Activated T-cell treated with anti-CD3 and anti-CD28 coated beads, Interleukin-2, amount 50 U/mL, for 24 hours (primary cell): ENCODE measurements at places on chromosomes 3 and 15.

GRCh38 chr15:34043813-34044212, 4.8 kb upstream of the AVEN start:
- no peak overlapping the region for H3K4me3 ChIP-seq
- H3K36me3 ChIP-seq = peaks cover 1% of the 10 kb centered on the region
- H3K4me1 ChIP-seq = peaks cover 27% of the 10 kb centered on the region
- H3K27ac ChIP-seq = no peak overlapping the region
- no peaks in the 10 kb centered on the region for H3K27me3 ChIP-seq

DNA sequence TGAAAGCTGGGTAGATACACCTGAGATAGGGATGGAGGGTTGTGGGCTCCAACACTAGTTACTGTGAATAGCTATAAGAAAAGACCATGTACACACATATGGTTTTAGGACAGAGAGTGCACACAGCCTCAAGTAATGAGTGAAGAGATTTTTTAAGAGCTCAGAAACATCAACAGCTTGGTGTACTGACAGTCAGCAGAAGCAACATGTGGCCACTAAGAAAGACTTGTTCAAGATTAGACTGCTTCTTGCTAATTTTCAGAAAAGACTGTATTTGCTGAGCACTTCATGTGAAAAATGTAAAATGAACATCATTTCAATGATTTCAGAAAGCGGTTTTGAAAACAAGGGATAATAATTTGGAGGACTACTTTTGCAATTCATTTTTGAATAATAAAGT, 10.3 kb downstream of the ANKRD28 start:
- H3K27me3 ChIP-seq = no peaks in the 10 kb centered on the region
- H3K4me3 ChIP-seq = no peak overlapping the region
- no peak for DNase-seq
- H3K36me3 ChIP-seq = peaks cover 59% of the 10 kb centered on the region
- H3K4me1 ChIP-seq = peaks cover 34% of the 10 kb centered on the region

DNA sequence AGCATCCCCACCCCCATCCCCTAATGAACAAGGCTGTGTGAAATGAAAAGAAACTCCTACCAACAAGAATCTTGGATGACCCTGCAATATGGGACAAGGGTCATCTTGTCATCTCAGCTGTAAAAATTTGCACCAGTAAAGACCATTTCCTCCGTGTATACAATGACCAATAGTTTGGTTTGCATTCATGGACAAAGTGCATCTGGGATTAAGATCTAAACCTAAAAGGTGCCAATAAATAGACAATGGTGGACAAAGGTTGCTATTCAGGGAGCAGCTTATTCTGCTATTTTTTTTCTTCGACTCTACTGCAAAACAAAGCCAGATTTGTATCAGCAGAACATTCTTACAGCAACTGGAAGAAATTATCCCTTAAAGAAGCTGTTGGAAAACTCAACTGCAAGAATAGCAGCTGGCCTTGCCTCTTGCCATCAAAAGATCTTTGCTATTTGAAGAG, 8.0 kb downstream of the MGLL start:
- no peak overlapping the region for H3K27ac ChIP-seq
- H3K36me3 ChIP-seq = no peaks in the 10 kb centered on the region
- peaks cover 6% of the 10 kb centered on the region for H3K27me3 ChIP-seq
- H3K4me3 ChIP-seq = no peak overlapping the region
- no peak for DNase-seq
- no peaks in the 10 kb centered on the region for H3K4me1 ChIP-seq

- H3K36me3 ChIP-seq = peaks cover 6% of the 10 kb centered on the region
- H3K27ac ChIP-seq = peak overlapping the region; percentile 76
- H3K4me3 ChIP-seq = no peak overlapping the region
- peak; percentile 56 for DNase-seq
- no peaks in the 10 kb centered on the region for H3K27me3 ChIP-seq
Measured at GRCh38 chr15:90062023-90062442, 40.2 kb downstream of the IDH2 start.

DNA sequence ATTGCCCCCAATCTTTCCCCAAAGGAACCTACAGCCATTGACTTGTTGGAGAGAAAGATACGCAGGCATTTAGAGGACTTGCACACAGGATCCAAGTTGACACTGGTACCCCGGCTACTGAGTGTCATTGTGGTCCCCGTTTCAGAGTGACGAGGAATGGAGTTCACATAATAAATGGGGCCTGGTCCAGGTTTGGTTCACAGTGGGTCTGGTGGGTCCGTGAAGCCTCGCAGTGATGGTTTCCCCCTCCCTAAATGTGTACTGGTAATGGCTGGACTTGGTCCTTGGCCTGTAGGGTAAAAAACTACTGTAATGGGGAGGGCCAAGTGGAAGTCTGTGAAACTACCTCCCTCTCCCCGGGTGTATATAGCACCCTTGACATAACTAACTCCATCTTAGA, 232.1 kb upstream of the LYSMD4 start:
- no peak overlapping the region for H3K27ac ChIP-seq
- H3K4me3 ChIP-seq = no peak overlapping the region

- peak overlapping the region; percentile 62 for H3K4me3 ChIP-seq
- H3K27me3 ChIP-seq = no peaks in the 10 kb centered on the region
- H3K4me1 ChIP-seq = peaks cover 81% of the 10 kb centered on the region
- DNase-seq = no peak
Measured at GRCh38 chr3:152192936-152193672, 75.6 kb upstream of the MBNL1 start.

DNA sequence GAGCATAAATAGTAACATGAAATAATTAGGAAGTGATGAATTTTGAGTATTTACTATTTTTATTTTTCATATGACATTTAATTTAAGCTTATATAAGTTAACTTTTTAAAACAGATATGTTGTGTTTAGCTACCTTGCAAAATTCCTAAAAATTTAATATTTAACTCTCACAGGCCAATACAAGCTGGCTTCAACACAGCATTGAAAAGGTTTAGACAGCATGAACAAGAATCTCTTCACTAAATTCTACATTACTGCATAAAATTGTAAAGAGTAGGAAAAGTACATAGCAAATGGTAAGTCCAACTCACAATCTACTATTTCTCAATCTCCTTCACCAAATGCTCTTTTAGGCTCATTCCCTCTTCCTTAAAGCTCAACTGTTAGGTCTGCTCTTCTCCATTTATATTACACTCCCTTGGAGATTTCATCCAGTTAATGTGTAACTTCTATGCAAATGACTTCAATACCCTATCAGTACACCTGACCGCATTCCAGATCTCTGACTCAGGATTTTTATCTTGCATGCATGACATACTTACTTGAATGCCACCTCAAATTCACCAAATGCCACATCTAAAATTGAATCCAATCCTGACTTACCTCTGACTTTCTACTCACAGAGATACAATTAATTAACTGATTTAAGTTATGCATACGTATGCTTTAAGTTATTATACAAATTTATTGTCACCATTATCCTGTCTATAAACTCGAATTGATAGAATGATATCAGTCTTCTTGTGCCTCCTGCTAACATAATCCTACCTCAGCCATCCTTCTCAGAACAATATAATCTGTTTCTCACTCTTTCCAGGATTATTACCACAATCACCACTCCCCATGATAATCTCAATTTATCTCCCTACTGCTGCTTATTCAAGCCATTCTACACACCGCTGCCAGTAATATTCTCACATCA, 127.0 kb downstream of the STAG1 start:
- no peak overlapping the region for H3K4me3 ChIP-seq
- DNase-seq = no peak
- no peaks in the 10 kb centered on the region for H3K27me3 ChIP-seq
- no peak overlapping the region for H3K27ac ChIP-seq

- no peaks in the 10 kb centered on the region for H3K27me3 ChIP-seq
- no peak for DNase-seq
- no peak overlapping the region for H3K4me3 ChIP-seq
- no peak overlapping the region for H3K27ac ChIP-seq
Measured at GRCh38 chr3:161579395-161580126, 83.0 kb downstream of the OTOL1 start.

- H3K4me1 ChIP-seq = peaks cover 1% of the 10 kb centered on the region
- H3K27ac ChIP-seq = no peak overlapping the region
- DNase-seq = no peak
- peaks cover 27% of the 10 kb centered on the region for H3K27me3 ChIP-seq
Measured at GRCh38 chr3:49132073-49132436, 795 bp downstream of the LAMB2 start.
